Caco-2 (cell line): ENCODE measurements at places on chromosomes 2 and 18. TPM values are rescaled to one million over a fixed set of nuclear protein-coding genes. Genes with fewer than 3 reads are reported as not detected.

The MEP1B gene
- not detected in 2 replicates for total RNA-seq

The CIB4 gene
- not detected in 2 replicates for total RNA-seq

The MERTK gene
- total RNA-seq: 39.2 and 42.6 TPM in 2 replicates

The ACOXL gene
- total RNA-seq: 2.6 and 2.9 TPM in 2 replicates

The CDH19 gene
- not detected in 2 replicates for total RNA-seq

The MAP2 gene
- total RNA-seq: 0.05 TPM in 1 of 2 replicates, not detected in the other

The SPATA3 gene
- total RNA-seq: not detected in 2 replicates

The KCNF1 gene
- total RNA-seq: 0.28 and 0.29 TPM in 2 replicates

The SLC9A4 gene
- total RNA-seq: 1.2 and 1.4 TPM in 2 replicates

The TMEM200C gene
- 0.05 TPM in 1 of 2 replicates, not detected in the other for total RNA-seq

The METTL21A gene
- 31.0 and 34.0 TPM in 2 replicates for total RNA-seq
